ENCODE measurements at places on chromosomes 11 and 22. TPM values are rescaled to one million over a fixed set of nuclear protein-coding genes. Genes with fewer than 3 reads are reported as not detected.

The SCGB1A1 gene
- total RNA-seq, result not detected

The OR4D5 gene
- not detected for total RNA-seq

DNA sequence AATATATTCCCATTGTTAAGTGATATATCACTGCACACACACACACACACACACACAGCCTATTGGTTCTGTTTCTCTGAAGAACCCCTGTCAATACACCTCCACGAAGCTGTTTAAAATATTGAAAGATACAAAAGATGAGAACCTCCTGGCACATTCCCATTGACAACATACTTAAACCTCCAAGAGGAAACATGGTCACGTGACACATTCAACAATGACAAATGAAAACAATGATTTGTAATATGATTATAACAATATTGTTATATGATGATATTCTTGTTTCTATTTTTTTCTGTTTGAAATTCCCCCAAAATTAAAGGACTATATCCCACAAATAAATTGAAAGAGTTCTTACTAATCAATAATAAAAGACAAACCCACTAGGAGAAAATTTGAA is 1344.9 kb downstream of the BRD1 start:
- DNase-seq, result no peak
- no peaks in the 10 kb centered on the region for H3K27me3 ChIP-seq
- peaks cover 3% of the 10 kb centered on the region for H3K4me1 ChIP-seq
- H3K4me3 ChIP-seq, result no peak overlapping the region
- H3K36me3 ChIP-seq, result no peaks in the 10 kb centered on the region

- DNase-seq, result no peak
- H3K36me3 ChIP-seq, result no peaks in the 10 kb centered on the region
- H3K4me1 ChIP-seq, result no peaks in the 10 kb centered on the region
- H3K27ac ChIP-seq, result no peak overlapping the region
- H3K27me3 ChIP-seq, result no peaks in the 10 kb centered on the region
These were observed 3.7 kb upstream of the NUCB2 start for GRCh38 chr11:17272801-17273200.

- H3K27ac ChIP-seq, result no peak overlapping the region
- no peaks in the 10 kb centered on the region for H3K27me3 ChIP-seq
- peaks cover 61% of the 10 kb centered on the region for H3K36me3 ChIP-seq
- H3K4me1 ChIP-seq, result no peaks in the 10 kb centered on the region
- DNase-seq, result no peak
- no peak overlapping the region for H3K4me3 ChIP-seq
These were observed 5.0 kb downstream of the MIF start for GRCh38 chr22:23899042-23899745.

- no peak for DNase-seq
- no peak overlapping the region for H3K27ac ChIP-seq
These were observed 17.0 kb upstream of the TMEM218 start for GRCh38 chr11:125128450-125128849.

The CDC42BPG gene
- total RNA-seq, result 24.9 TPM

DNA sequence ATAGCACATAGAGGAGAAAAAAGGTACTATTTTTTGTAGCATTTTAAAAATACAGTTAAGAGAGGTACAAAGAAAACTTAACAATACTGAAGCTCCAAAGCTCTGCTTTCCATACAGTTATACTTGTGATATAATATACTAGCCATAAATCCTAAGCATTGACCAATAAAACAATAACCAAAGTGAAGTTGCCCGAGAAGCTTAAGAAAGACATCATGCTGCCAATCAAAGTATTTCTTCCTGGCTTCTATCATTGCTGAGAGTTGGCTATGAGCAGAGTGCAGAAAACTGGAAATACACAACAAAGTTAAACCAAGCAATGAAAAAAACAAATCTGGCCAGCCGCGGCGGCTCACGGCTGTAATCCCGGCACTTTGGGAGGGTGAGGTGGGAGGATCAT is 84.2 kb downstream of the RBFOX2 start:
- no peaks in the 10 kb centered on the region for H3K27me3 ChIP-seq
- no peak overlapping the region for H3K27ac ChIP-seq
- no peak overlapping the region for H3K4me3 ChIP-seq

DNA sequence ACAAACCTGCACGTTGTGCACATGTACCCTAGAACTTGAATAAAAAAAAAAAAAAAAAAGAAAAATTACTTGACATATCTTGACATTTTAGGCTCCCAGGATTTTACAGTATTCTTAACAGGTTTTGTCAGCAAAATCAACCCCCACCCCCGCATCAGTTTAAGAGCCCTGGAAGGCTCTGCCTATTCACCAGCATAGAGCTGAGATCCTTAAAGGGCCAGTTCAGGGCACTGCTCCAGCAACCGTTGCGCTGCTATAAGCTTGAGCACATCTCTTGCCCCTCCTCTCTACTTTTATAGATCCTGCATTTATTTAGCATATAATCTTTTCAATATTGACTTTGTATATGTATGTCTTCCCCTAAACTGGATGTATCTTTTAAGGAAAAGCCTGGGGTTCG is 697 bp upstream of the PAFAH1B2 start:
- DNase-seq, result no peak
- H3K27ac ChIP-seq, result no peak overlapping the region
- H3K4me1 ChIP-seq, result no peaks in the 10 kb centered on the region
- H3K4me3 ChIP-seq, result peak overlapping the region; percentile 91
- H3K27me3 ChIP-seq, result no peaks in the 10 kb centered on the region

The CCDC134 gene
- 19.3 TPM for total RNA-seq

DNA sequence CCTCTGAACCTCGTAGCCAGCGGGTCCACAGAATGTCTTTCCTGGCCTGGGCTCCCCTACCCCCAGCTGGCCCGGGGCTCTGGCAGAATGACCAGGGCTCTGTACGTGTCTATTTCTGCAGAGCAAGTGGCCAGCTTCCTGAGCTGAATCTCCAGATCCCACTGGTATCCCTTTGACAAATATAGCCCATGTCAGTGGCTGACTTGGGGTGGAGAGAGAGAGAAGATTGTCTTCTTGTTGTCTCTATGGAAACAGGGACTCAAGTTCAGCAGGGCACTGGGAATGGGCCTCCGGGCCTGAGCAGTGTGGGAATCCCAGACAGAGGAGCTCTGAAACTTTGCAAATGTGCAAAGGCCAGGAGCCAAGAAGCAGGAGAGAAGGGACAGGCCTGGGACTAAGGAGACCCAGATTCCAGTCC is 33.9 kb downstream of the ANO1 start:
- no peaks in the 10 kb centered on the region for H3K27me3 ChIP-seq
- H3K4me1 ChIP-seq, result no peaks in the 10 kb centered on the region
- no peaks in the 10 kb centered on the region for H3K36me3 ChIP-seq
- no peak overlapping the region for H3K4me3 ChIP-seq

The GPR83 gene
- 0.15 TPM for total RNA-seq

- no peaks in the 10 kb centered on the region for H3K4me1 ChIP-seq
- no peak overlapping the region for H3K4me3 ChIP-seq
- H3K27ac ChIP-seq, result no peak overlapping the region
- no peak for DNase-seq
These were observed 51.7 kb upstream of the LDLRAD3 start for GRCh38 chr11:35892166-35892565.

DNA sequence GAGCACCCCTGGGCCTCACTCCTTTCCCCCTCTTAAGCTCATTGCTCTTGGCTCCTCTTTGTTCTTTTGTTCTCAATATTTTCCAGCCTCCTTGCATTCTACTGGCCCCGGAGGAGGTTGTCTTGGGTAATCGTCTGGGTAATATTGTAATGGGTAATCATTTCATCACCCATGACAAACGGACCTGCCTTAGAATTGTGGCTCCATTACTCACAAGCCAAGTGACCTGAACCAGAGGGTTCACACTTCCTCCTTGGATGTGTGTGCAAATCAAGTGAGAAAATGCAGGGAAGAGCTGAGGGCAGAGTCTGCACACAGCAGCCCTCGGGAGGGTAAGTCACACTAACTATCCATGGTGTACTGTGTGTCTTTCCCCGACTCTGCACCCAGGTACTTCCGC is 305.0 kb downstream of the BUD13 start:
- no peak for DNase-seq
- no peaks in the 10 kb centered on the region for H3K4me1 ChIP-seq
- H3K36me3 ChIP-seq, result peaks cover 11% of the 10 kb centered on the region
- H3K27me3 ChIP-seq, result no peaks in the 10 kb centered on the region
- no peak overlapping the region for H3K27ac ChIP-seq

DNA sequence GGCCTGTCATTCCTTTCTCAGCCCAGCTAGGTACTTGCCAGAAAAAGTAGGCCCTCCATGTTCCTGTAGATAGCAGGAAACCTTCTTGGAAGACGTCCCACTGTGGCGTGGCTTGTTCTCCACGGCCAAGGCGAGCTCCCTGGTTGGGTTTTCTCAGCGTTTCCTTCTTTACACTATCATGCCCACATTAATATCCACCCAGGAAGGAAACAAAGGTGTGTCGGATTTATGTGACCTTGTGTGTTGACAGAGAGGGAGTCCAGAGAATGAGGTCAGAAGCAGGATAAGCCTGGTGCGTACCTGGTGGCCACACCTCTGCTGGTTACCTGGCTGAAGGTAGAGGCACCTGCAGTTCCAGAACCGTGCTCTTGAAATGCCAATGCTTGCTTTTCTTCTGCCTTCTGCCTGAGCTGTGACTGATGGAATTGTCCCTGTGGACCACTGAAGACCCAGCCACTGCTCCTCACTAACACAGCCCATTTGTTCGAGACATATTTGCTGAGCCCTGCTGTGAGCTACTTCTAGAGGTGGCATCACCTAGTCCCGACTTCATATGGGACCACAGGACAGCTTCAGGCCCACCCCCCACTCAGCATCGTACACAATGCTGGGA is 7.9 kb downstream of the ASPHD2 start:
- H3K27me3 ChIP-seq, result no peaks in the 10 kb centered on the region
- H3K4me1 ChIP-seq, result no peaks in the 10 kb centered on the region
- DNase-seq, result no peak
- no peak overlapping the region for H3K4me3 ChIP-seq

- H3K4me3 ChIP-seq, result no peak overlapping the region
- DNase-seq, result no peak
- peaks cover 84% of the 10 kb centered on the region for H3K36me3 ChIP-seq
- H3K27ac ChIP-seq, result no peak overlapping the region
- H3K27me3 ChIP-seq, result no peaks in the 10 kb centered on the region
- no peaks in the 10 kb centered on the region for H3K4me1 ChIP-seq
These were observed 23.1 kb upstream of the CDC42EP2 start for GRCh38 chr11:65291613-65292012.

- H3K27ac ChIP-seq, result no peak overlapping the region
- H3K27me3 ChIP-seq, result no peaks in the 10 kb centered on the region
- peaks cover 2% of the 10 kb centered on the region for H3K4me1 ChIP-seq
- no peak for DNase-seq
- no peak overlapping the region for H3K4me3 ChIP-seq
These were observed 7.6 kb downstream of the TP53I11 start for GRCh38 chr11:44943118-44943517.

DNA sequence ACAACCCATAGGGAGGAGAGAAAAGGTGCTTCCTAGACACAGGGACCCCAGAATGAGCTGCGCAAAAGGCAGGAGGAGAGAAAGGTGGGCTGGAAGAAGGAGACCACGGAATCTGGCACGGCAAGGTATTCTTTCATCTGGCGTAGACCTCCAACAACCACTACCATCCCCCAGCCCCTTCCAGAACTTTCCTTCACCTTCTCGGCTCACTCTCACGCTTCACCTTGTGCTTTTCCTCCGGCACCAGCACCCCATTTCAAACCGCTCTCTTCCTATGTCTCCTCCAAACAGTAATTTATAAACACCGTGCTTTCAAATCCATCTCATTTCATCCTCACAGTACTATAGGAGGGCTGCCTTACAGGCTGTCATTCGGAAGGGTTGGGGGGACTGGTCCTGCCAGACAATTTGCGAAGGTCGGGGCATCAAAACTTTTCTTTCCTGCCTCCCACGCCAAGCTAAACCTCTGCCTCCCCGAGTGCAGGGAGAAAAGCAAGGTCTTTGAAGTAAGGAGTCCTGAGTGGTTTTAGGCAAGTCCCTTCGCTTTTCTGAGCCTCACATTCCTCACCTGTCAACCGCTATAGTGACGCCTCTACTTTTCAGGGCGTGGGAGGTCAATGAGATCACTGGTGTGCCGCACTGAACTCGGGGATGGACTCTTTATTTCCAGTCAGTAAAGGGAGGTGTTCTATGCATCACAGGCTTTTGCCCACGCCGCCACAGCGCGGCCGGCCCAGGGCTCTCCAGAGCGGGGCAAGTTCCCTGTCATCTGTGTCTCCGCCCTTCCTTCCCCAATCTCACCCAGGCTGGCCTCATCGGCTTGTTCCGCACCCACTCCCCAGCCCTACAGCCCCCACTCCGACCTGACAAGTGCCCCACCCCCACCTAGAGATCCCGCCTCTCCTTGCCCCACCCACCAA is 800 bp downstream of the KCTD21 start:
- H3K27ac ChIP-seq, result no peak overlapping the region
- H3K4me3 ChIP-seq, result peak overlapping the region; percentile 87
- no peaks in the 10 kb centered on the region for H3K4me1 ChIP-seq
- H3K27me3 ChIP-seq, result no peaks in the 10 kb centered on the region

The TNNI2 gene
- total RNA-seq, result not detected

DNA sequence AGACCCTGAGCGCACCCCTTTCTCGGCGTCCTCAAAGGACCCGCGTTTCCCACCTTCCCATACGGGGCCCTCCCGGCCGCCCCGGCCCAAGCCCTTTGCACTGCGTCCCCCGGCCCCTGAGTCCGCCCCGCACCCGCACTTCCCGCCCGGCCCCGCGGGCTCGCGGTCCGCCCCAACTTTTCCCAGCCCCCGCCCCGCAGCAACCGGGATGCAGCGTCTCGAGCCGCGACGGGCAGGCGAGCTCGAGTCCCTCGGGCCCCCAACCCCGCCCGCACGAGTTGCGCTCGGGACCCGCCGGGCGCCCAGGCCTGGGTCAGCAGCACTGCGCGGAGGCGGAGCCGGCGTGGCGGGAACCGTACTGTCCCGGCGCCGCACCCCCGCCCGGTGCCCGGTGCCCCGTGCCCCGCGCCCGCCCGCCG is 371 bp downstream of the SMCO4 start:
- H3K4me3 ChIP-seq, result peak overlapping the region; percentile 88
- DNase-seq, result peak; percentile 45
- H3K4me1 ChIP-seq, result peaks cover 3% of the 10 kb centered on the region
- H3K36me3 ChIP-seq, result no peaks in the 10 kb centered on the region

GRCh38 chr22:17491090-17491640 is 72.1 kb upstream of the SLC25A18 start:
- DNase-seq, result no peak
- no peaks in the 10 kb centered on the region for H3K27me3 ChIP-seq
- H3K4me3 ChIP-seq, result no peak overlapping the region

DNA sequence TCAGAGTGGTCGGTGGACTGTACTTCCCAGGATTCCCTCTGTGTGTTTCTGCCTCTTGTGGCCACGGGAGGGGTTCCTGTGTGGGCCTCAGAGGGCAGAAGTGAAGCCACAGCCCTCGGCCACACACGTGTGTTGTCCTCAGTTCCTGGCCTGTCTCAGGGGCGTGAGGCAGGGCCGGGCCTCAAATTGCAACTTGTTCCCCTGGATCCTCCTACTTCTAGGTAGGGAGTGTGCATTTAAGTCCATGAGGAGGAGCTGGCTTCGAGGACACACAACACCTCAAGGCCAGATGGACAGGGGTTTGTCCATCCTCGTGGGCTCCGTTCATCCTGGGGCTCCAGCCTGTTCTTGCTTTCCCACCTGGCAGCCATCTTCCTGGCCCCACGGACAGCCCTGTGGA is 573.0 kb downstream of the TBC1D22A start:
- no peaks in the 10 kb centered on the region for H3K27me3 ChIP-seq
- no peak for DNase-seq
- H3K36me3 ChIP-seq, result peaks cover 8% of the 10 kb centered on the region
- H3K27ac ChIP-seq, result no peak overlapping the region

The SH3BP1 gene
- total RNA-seq, result 35.1 TPM

Data from H9 (cell line).